ENCODE measurements at places on chromosomes 7 and 10.
A peak's percentile ranks its signal among the peaks of the same experiment; 100 is the strongest.

DNA sequence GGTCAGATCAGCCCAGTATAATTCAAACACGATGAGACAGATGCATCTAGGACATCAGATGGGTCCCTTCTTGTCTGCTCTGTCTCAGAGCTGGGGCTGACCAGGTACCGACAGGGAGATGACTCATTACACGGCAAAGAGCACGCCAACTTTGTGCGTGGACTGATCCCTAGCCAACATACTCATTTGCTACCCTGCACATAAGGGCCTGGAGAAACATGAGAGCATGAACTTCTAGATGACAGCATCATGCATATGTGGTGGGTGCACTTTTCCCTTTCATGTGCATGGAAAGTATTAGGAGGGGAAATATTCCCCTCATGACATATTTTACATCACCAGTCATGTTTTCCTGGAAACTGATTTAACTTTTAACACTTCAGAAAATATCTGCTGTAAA, 35.1 kb upstream of the NPVF start:
- no peak for DNase-seq

DNA sequence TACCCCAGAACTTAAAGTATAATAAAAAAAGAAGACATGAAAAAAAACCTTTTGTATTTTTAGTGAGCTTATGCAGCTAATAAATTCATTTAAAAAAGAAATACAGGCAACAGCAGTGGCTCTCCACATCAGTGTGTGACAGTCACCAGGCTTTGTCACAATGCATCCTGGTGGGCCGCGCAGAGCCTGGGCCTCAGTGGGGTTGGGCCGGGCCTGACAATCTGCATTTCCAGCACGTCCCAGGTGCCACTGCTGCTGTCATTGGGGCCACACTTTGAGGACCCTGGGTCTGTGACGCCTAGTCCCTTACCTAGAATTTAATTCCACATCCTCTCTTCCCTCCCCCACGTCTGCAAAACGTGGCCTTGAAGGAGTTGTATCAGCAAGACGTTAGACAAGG, 284.5 kb downstream of the ADARB2 start:
- no peak for DNase-seq

GRCh38 chr7:6613706-6614105, 1.7 kb upstream of the ZNF853 start:
- no peak for DNase-seq

DNA sequence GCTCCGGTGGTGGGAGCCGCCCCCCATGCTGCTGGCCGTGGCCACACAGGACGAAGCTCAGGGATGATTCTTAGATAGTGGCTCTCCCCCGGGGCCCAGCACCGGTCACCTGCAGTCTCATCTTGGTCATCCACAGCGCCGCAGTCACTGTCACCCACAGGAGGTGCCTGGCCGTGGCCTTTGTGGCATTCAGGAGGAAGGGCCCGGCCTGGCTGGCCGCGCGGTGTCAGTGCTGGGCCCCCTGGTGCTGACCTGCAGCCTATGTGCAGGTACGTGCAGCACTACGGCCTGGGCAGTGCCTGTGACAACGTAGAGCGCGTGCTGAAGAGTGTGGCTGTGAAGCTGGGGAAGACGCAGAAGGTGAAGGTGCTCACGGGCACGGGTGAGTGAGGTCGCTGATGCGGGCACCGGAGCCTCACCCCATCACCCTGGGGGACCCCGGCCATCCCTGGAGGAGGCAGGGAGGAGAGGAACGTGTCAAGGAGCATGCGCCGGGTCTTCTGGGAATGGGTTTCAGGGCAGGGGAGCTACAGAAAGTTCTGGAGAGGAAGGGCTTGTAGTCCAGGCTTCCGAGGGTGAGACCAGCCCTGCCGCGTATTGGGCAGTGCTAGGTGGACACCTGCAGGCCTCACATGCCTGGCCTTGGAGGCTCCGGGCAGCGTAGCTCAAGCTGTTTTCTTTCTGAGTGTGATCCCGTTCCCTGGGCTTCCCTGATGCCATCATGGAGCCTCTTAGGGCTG, 5.0 kb downstream of the SPRN start:
- DNase-seq = no peak

GRCh38 chr7:66571568-66571967, 57.1 kb upstream of the KCTD7 start:
- DNase-seq = no peak

- DNase-seq = no peak
Observed at GRCh38 chr10:4758256-4758655, 67.8 kb upstream of the AKR1E2 start.

DNA sequence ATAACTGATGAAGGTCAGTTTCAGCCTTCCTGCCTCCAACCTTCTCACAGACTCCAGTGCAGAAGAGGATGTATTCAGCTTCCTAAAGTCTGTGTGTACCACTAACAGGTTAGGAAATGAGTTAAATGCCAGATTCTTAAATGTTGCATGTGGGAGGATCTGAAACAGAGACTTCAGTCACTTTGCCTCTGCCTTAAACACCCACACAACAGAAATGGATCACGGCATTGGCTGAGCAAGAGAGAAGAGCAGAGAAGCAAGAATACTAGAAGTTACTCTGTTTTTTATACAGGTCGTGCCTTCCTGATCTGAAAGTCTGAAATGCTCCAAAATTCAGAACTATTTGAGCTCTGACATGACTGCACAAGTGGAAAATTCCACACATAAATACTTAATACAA, 98.9 kb upstream of the ARHGAP21 start:
- DNase-seq = peak; percentile 16

DNA sequence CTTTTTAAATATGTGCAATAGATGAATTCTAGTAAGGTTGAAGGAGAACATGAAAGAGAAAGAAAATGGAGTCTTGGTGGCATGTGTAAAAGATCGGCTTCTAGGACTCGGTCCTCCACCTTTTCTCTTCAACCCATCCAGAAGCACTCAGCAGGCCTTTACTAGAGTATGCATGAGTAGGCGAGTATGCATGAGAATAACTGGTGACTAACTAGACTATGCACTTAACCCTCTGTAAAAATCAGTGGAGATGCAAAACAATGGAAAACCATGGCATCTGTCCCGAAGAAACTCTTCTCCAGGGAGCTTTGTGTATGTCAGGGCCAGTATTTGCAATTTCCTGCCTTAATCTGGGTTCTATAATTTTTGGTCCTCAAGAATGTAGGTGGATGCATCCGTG, 40.0 kb upstream of the GRB10 start:
- no peak for DNase-seq

DNA sequence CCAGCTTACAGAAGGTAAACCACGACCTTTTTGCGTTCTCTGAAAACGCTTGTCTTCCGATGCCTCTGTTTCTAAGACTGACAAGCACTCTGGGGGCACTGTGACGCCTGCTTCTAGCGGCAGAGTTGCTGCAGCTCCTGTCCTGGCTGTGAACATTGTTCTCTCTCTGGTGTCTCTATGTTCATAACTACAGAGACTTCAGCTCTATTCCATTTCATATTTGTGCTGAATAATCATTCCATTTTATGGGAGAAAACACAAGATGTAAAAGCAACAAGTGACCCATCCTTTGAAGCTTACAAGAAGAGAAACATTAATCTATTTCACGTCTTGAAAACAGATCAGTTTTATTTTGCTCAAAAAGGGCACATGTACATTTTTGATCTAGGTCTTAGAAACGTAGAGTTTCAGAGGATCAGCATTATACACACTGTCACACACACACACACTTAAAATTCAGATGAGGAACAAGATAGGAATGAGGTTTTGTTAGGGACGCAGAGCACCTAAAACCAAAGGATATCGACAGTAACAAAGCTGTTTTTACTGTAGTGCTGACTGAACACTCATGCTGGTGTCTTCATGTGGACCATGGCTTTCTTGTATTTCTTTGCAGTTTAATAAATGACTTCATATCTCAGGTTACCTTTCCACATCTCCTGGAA, 3.0 kb downstream of the IKZF1 start:
- peak; percentile 67 for DNase-seq

GRCh38 chr7:102064361-102065025, 222.2 kb upstream of the SH2B2 start:
- DNase-seq = no peak

DNA sequence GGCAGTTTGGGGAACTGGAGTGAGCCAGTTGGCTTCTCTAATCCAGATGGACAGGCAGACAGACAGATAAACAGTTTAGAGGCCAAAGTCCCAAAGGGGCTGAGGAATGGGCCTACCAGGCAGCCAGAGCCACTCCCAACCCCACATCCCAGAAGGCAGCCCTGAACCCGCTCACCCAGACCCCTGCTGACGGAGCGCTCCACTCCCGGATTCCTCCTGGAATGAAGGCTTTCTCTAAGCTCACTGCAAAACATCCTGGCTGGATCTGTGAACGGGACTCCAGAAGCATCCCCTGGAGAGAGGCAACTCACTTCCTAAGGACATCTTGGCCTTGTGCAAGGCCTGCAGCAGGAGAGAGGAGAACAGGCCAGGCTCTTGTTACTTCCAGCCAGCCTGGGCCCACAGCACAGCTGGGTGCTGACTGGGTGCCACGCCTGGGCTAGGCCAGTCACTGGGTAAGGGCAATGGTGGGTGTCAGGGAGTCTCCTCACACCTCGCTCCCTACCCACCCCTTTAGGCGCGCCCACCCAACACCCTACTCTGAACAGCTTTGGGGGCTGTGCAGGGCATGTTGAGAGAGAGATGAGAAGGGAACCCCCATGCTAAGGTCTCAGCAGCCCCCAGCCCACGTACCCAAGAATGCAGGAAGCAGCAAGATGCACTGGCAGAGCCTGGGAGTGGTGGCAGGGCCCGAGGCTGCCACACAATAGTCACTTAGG, 168.6 kb upstream of the ZMIZ1 start:
- no peak for DNase-seq

DNA sequence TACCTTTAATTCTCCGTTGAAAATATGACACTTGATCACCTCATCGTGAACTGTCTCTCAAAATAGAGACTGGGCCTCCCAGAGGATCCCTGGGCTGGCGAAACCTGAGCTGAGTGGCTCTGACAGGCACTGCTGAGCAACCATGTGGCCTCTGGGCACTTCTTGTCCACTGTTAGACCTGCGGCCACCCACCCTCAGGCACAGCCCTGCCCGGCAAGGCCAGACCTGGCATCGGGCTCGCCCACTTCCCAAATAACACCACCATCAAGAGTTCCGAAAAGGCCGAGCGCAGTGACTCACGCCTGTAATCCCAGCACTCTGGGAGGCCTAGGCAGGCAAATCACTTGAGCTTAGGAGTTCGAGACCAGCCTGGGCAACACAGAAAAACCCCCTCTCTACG, 82.5 kb downstream of the COBL start:
- no peak for DNase-seq

GRCh38 chr10:102718220-102718619, 3.8 kb downstream of the SFXN2 start:
- no peak for DNase-seq

DNA sequence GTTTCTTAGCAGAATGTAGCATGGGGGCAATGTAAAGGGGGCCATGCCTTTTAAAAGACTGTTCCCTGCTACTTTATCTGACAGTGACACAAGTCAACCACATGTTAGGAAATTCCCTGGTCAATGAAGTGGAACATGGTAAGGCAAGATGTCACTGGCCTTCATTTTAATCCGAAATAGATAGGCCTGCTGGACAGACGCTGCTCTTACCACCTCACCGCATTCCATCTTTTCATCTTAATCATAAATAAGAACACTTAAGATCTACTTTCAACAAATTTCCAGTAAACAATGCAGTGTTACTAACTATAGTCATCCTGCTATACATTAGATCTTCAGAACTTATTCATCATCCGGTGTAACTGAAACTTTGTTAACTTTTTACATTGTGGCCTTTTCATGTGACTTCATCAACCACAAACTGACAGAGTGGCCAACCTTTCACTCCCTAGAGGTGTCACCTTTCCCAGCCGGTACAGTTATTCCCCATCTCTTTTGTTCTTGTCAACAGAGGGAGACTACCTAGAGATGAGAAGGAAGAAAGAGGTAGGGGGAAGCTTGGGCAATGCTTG, 15.6 kb downstream of the ASB4 start:
- DNase-seq = peak; percentile 21

- no peak for DNase-seq
Observed at GRCh38 chr10:111177379-111177778, 100.5 kb downstream of the ADRA2A start.

DNA sequence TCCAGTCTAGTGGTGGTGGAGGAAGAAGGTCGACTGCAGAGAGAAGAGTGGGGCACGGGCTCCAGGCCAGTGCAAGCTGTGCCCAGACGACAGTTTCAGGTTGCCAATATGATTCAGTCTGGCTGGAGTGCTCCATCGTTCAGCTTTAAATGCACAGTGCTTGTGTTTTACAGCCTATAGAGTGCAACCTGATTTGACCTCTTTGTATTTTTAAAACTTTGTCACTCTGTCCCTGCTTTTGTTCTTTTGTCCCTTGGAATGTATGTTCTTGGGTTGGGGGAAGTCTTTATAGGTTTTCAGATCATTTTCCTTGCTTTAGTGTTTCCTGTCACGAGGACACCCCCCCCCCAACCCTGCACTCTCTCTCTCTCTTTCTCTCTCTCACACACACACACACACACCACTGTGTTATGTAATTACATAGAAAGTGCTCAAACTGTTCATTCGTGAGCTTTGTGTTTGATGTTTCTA, 198.0 kb downstream of the CAMK1D start:
- DNase-seq = no peak

GRCh38 chr7:123351516-123352505, 152.0 kb upstream of the SLC13A1 start:
- DNase-seq = no peak

GRCh38 chr7:94028768-94029167, 24.6 kb upstream of the BET1 start:
- DNase-seq = no peak

DNA sequence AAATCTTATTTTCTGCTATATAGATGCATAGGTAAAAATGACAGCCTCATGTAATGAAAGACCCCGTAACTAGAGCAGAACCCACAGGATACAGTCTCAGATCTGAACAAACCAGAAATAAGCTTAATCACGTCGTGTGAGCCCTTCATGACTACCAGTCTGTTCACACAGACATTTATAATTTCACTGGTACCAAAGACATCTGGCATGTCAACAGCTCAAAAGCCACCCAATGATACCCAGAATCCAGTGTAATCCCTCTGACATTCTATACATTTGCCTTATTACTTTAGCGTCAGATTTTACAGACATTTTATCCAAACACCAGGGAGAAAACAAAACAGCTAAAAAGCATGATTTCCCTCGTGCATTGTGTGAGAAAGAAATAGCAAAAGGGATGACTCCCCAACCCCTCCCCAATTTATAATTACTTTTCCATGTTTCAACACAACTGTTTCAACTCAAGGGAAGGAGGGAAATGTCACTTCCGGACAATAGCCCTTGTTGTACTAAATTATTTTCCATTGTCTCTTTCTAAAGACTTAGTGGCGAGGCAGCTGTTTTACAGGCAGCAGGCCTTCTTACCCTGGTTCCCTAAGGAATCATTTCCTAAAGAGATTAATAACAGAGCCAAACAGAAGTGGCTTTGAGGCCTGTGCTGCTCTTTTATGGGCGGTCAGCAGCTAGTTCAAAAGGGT, 33.2 kb downstream of the DOCK4 start:
- no peak for DNase-seq

GRCh38 chr10:88865281-88865876, 13.7 kb upstream of the ANKRD22 start:
- no peak for DNase-seq

GRCh38 chr10:35726846-35727245, 84.8 kb upstream of the FZD8 start:
- no peak for DNase-seq

- no peak for DNase-seq
Observed at GRCh38 chr10:74934100-74934812, 107.9 kb downstream of the KAT6B start.

GRCh38 chr10:33114451-33114952, 156.5 kb upstream of the ITGB1 start:
- no peak for DNase-seq
